NCI-H187 (cell line): ENCODE measurements at places on chromosomes 13 and 19.

DNA sequence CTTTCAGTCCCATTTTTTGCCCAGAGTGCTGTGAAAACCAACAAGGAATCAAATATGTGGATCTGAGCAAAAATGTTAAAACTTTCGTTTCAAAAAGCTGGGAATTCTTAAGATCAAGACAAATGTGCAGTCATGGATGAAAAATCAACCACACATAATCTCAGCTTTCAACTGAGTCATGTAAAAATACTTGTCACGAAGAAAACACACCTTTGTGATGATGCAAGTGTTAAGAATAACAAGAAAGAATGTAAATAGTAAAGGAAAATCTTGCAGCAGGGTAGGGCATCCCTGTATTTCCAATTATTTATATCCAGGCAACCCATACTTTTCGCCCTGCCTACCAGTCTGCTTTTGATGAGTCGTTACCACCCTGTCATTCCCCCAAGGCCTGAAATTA lies 27.4 kb upstream of the DCLK1 start:
- DNase-seq, result no peak

- no peak for DNase-seq
Observed at GRCh38 chr19:11236324-11237301, 2.8 kb upstream of the ANGPTL8 start.

GRCh38 chr13:65540175-65540574 lies 1690.0 kb downstream of the PCDH9 start:
- no peak for DNase-seq

DNA sequence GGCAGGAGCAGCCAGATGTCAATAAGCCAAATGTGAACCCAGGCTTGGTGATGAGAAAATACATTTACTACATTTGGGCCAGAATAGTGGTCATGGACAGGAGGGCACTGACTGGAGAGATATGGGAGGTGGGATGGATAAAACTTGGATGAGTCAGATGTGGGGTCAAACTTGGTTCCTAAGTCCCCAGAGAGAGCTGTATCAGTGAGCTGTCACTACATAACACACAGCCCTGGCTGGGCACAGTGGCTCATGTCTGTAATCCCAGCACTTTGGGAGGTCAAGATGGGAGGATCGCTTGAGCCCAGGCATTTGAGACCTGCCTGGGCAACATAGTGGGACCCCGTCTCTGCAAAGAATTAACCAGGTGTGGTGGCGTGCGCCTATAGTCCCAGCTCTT lies 51.6 kb upstream of the EHD2 start:
- DNase-seq, result no peak

- no peak for DNase-seq
Observed at GRCh38 chr19:6886277-6886897, 992 bp upstream of the ADGRE1 start.

DNA sequence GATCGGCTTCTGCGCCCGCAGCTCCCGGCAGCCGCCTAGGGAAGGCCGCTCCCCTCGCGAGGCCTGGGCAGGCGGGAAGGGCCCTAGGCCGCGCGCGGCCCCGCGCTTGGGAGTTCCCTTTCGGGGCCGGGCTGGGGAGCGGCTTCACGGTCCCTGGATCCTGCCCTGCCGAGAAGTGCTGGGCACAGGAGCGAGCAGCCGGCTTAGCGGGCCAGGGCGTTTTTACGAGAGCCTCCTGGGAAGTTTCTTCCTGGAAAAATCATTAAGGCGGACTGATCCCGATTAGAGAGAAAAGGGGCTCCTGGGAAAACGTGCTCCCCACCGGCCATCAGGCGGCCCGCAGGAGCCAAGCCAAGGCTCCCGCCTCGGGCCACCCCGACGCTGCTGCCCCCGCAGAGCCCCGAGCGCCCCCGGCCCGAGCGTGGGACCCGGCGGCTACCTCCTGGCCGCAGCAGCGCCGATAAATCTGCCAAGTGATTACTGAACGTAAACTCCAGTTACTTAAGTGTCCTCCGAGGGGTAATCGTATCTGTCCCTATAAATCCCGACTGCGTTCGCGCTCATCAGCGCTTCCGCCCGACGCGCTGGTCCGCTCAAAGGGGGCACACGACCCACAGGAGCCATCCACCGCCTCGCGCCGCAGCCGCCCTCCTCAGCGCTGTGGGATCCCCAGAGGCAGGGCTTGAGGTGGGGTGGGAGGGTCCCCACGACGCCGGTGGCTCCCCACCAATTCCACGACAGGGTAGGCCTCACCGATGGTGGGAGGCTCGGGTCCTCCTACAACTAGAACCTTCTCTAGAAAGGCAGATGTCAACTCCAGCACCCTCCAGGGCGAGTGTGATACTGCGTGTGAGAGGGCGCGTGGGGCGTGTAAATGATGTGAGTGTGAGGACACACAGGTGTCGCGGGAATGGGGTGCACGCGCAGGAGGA lies 2.8 kb downstream of the ZIC5 start:
- DNase-seq, result no peak

- no peak for DNase-seq
Observed at GRCh38 chr19:8208119-8208921, 850 bp upstream of the CERS4 start.

- DNase-seq, result no peak
Observed at GRCh38 chr13:23609414-23609760, 39.2 kb downstream of the TNFRSF19 start.
